ENCODE measurements at places on chromosomes 3 and 15. TPM values are rescaled to one million over a fixed set of nuclear protein-coding genes. Genes with fewer than 3 reads are reported as not detected.

GRCh38 chr3:94234177-94234788 lies 171.4 kb downstream of the NSUN3 start:
- DNase-seq, result no peak

DNA sequence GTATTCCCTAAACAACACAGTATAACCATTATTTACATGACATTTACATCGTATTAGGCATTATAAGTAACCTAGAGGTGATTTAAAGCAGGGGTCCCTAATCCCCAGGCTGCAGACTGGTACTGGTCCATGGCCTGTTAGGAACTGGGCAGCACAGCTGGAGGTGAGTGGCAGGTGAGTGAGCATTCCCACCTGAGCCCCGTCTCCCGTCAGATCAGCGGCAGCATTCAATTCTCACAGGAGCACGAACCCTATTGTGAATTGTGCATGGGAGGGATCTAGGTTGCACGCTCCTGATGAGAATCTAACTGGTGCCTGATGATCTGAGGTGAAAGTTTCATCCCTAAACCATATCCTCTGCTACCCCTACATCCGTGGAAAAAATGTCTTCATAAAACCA lies 138.2 kb downstream of the ATP10A start:
- DNase-seq, result no peak

DNA sequence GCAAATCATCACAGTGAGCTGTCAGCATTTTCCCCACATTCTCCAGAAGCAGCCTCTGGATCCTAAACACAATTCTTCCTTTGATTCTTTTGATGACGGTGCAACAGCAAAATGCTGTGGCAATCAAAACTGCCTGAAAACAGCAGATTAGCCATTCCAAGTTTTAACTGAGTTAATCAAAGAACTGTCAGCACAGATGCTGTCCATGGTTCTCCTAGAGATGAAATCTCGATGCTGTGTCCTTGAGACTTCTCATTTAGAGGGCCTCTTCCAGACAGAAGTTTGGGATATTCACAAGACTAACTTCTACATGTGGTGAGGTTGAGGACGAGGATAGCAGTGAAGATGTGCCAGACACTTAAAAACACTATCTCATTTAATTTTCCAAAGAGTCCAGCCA lies 50.4 kb upstream of the GYG1 start:
- no peak for DNase-seq

DNA sequence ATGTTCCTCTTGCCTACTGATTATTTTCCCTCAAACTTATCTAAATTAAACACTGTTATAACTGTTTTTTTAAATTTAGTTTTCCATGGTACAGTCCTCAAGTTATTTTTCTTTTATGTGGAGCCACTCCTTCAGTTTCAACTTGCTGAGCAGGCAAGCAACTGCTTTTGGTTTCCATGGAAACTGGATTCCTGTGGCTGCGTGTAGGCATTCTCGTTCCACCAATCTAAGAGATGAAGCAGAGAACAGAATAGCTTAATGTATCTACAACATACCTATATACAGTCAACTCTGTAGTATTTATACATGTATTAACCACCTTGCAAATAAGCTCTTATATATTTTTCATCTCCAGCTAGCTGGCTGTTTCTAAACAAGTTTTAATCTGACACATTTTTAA lies 25.8 kb upstream of the ANXA2 start:
- DNase-seq, result no peak

DNA sequence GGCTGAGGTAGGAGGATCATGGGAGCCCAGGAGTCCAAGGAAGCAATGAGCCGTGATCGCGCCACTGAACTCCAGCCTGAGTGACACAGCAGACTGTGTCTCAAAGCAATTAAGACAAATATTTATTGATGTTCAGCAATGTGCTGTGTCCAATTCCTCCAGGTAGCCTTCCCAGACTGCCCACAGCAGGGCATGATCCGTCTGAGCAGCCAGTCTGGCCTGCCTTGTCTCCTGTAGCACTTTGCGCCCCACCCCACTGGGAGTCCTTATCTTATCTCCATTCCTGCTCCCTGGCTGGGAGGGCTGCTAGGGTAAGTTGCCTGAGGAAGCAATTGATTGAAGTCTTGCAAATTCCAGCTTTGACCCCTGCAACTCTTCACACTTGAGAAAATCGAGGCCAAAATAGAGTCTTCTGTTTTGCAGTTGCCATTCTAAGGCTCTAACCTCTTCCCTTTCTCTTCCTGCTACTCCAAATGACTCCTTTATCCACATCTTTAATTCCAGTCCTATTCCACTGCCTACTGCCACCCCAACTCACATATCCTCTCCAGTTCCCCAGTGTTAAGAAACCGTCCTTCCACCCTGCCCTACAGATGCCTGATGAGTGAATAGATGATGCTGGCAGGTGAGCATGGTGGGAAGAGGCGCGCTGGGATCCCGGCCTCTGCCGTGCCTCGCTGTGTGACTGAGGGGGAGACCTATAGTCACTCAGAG lies 26.9 kb upstream of the LCTL start:
- DNase-seq, result no peak

DNA sequence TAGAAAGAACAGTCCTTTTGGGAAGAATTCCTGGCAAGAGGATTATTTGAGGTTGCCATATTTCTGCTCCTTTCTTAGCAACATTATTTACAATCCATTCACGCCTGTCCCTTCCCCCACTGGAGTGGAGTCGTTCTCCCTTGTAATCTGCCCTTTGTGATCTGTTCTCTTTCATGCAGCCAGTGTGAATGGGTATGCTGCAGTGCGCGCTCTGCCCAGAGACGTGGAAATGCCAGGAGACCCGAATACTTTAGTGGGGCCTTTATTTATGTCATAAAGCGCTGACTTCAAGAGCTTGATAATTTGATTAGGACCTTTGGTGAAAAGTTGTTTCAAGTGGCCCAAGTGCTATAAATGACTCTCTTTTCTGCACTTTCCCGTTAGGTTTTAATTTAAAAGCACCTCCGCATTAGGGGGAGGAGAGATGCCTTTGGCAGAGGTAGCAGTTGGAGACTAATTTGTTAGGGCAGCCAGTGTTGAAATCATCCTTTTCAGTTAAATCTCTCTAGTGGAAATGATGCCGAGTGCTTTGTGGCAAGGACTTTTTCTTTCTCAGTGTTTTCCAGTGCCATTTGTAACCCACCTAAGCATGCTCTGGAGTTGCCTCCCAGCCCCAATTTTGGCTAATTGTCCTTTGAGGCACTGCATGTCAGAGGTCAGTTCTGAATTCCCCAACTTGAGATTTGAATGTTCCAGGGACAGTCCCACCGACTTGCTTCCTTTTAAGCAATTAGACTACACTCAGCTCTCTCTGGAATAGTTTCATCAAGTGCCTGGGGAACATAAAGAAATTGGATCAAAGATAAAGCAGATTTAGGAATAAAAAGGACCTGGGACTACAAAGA lies 52.4 kb downstream of the PSMD6 start:
- DNase-seq, result no peak

DNA sequence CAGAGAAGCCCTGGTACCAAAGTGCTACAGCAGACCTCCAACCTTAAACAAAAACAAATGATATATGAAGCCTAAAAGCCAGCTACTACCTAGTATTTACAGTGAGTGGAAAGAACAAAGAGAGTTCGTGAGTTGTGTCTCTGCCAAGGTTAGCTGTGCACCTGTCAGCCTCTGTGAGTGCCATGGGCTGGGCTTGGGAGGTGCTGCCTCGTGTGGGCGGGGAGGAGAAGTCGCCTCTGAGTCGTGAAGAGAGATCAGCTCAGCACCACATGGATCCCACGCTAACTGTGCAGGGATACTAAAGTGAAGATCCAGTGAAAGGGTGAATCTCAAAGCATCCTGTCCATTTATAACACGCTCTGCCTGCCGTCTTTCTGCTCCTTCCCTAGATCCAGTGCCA lies 101.9 kb downstream of the CHDH start:
- no peak for DNase-seq

Gene REC114
- total RNA-seq, result not detected

Gene COL7A1
- total RNA-seq, result 5.1 TPM

Gene AMIGO3
- total RNA-seq, result not detected

Gene LEO1
- 7.6 TPM for total RNA-seq

Gene THSD4
- 2.1 TPM for total RNA-seq
